Left lung (tissue), 14 donors: ENCODE measurements at places on chromosomes 1 and 21. TPM values are rescaled to one million over a fixed set of nuclear protein-coding genes. Genes with fewer than 3 reads are reported as not detected.

GRCh38 chr1:23392125-23392855, 22.7 kb upstream of the ZNF436 start:
- no peak overlapping the region for H3K27ac ChIP-seq
- H3K27me3 ChIP-seq = no peaks in the 10 kb centered on the region
- H3K36me3 ChIP-seq = no peaks in the 10 kb centered on the region

- no peaks in the 10 kb centered on the region for H3K27me3 ChIP-seq
- H3K27ac ChIP-seq = peak overlapping the region; percentile 95
- peaks cover 44% of the 10 kb centered on the region for H3K4me1 ChIP-seq
- H3K4me3 ChIP-seq = peak overlapping the region; percentile 72
Measured at GRCh38 chr1:93845538-93846205, 33.3 kb downstream of the DNTTIP2 start.

- H3K4me1 ChIP-seq = no peaks in the 10 kb centered on the region
- no peak overlapping the region for H3K4me3 ChIP-seq
- DNase-seq = no peak
Measured at GRCh38 chr1:240337781-240338180, 246.1 kb downstream of the FMN2 start.

- no peaks in the 10 kb centered on the region for H3K4me1 ChIP-seq
- H3K4me3 ChIP-seq = no peak overlapping the region
- peaks cover 7% of the 10 kb centered on the region for H3K27me3 ChIP-seq
- H3K27ac ChIP-seq = no peak overlapping the region
- H3K36me3 ChIP-seq = no peaks in the 10 kb centered on the region
- DNase-seq = no peak
Measured at GRCh38 chr1:30787856-30788495, 30.4 kb upstream of the LAPTM5 start.

DNA sequence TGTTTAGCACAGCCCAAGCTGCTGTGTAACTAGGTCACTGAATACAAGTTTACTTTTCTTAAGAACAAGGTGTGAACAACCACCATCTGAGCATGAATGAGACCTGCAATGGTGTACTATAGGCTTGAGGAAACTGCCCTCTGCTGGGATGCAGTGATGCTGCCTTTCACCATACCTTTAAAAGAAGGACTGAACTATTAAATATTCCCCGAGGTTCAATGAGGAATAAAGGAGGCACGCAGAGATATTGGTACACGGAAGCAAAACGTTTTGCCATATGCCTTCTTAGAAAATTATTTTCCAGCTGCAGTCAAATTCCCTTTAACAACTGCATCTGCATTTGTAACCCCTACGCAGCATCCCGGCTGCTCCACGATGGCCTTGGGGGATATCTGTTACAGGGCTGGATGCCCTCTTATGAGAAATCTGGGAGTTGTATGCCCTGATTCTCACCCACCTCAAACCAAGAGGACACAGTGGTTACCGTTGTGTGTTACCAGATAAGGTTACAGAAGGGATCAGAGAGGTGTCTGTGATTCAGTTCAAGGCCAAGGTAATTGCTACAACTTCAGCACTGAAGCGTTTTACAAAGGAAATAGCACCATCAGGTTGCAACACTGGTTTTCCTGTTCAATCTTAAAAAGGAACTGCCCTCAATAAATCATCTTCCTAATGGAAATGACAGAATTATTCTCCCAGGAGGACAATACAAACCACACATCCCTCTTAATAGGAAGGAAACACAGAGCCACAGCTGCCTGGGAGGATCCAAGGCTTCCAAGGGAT, 470.5 kb downstream of the LTN1 start:
- no peaks in the 10 kb centered on the region for H3K27me3 ChIP-seq
- H3K36me3 ChIP-seq = no peaks in the 10 kb centered on the region
- H3K4me1 ChIP-seq = peaks cover 12% of the 10 kb centered on the region
- H3K4me3 ChIP-seq = no peak overlapping the region
- no peak overlapping the region for H3K27ac ChIP-seq

Gene CFHR3
- 0.34 TPM for total RNA-seq

Gene IGSF5
- not detected for total RNA-seq
